ENCODE measurements at places on chromosomes 5 and 9.

DNA sequence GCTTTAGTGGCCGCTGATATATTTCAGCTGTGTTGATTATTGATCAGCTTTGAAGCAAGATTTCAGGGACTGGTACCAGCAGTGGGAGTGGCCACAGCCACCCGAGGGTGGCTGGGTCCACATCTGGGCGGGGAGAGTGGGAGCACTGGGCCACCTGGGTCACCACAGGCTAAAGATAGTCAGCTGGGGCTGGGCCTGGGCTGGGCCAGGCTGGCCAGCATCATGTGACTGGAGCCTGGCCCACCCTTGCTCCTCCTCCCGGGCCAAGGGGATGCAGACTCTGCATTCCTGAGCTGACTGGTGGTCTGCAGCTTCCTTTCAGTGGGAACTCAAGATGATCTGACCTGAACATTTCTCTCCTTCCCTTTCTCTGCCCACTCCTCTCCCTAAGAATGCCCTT lies 27.1 kb downstream of the LARP1 start:
- no peak for DNase-seq

DNA sequence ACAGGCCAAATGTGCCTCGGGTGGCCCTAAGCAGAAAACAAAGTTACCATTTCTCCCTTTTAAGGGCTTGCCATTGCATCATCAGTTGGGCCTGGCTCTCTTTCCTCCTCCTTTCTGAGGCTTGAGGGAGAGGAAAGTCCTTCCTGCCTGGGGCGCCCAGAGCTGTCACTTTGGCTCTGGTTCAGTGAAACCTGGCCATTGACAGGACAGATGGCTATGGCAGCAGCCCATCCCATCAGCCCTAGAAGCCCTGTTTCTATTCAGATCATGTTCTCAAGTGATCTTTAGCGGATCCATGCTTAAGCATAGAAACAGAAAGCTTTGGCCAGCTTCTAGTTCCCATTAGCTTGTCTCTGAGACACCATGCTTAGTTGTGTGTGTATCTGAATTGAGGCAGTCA lies 293.4 kb downstream of the YTHDC2 start:
- no peak for DNase-seq

DNA sequence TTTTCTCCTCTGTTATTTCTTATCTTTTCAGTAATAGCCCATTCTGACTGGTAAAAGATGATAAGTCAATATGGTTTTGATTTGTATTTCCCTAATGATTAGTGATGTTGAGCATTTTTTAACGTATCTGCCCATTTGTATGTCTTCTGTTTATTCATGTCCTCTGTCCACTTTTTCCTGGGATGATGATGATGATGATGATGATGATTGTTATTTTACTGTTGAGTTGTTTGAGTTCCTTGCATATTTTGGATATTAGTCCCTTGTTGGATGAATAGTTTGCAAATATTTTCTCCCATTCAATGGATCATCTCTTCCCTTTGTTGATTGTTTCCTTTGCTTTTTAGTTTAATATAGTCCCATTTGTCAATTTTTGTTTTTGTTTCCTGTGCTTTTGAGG lies 27.0 kb downstream of the UTP15 start:
- DNase-seq = no peak

DNA sequence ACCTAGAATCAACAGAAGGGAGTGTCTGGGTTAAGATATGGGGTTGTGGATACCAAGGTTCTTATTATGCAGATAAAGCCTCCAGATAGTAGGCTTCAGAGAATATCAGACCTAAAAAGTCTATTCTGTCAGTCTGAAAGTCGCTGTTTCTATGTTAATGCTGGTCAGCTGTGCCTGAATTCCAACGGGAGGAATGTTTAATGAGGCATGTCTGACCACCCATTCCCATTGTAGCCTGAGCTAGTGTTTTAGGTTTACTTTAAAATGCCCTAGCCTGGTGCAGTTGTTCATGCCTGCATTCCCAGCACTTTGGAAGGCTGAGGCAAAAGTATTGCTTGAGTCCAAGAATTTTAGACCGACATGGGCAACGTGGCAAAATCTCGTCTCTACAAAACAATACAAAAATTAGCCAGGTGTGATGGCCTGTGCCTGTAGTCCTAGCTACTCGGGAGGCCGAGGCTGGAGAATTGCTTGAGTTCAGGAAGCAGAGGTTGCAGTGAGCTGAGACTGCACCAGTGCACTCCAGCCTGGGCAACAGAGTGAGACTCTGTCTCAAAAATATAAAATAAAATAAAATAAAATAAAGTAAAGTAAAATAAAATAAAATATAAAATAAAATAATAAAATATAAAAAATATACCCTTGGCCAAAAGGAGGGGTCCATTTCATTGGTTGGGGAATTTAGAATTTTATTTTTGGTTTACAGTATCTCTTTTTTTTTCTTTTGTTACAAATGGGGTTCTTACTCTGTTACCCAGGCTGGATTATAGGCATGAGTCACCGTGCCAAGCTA lies 7.8 kb upstream of the SOX30 start:
- no peak for DNase-seq

- no peak for DNase-seq
Observed at GRCh38 chr5:38463634-38464521, 92.6 kb downstream of the LIFR start.

- no peak for DNase-seq
Observed at GRCh38 chr5:95730011-95730700, 980 bp upstream of the RHOBTB3 start.

DNA sequence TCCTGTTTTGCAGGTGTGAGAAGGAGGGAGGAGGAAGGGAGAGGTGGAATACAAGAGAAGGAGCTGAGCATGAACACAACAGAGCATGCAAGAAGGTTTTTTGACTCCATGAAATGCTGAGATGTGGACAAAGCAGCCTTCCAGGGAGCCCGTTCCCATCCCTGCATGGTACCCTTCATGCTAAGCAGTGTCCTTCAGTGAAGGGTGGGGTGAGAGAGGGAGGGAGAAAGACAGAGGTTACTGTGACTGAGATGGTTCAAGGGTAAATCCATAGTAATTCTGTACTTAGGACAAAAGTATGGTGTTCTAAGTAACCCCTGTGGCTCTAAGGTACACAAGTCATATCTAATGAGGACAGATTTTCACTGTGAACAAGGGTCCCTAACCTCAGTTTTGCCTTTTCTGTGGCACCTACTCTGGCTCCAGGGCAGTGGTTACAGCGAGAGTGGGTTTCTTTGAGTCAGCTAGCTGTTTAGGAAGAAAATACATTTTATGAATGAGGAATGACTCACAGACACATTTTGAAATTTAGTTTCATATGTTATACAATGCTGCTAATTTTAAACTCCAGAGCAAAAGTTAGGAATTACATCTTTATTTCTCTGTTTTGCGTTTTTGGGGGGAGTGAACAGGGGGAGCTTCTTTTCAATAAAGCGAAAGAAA lies 184.9 kb upstream of the SLC12A2 start:
- no peak for DNase-seq

- DNase-seq = no peak
Observed at GRCh38 chr9:17389026-17389425, 189.8 kb upstream of the SH3GL2 start.

GRCh38 chr9:8179381-8180053 lies 379.9 kb upstream of the DMAC1 start:
- no peak for DNase-seq

- DNase-seq = no peak
Observed at GRCh38 chr9:3498691-3499090, 27.1 kb downstream of the RFX3 start.

DNA sequence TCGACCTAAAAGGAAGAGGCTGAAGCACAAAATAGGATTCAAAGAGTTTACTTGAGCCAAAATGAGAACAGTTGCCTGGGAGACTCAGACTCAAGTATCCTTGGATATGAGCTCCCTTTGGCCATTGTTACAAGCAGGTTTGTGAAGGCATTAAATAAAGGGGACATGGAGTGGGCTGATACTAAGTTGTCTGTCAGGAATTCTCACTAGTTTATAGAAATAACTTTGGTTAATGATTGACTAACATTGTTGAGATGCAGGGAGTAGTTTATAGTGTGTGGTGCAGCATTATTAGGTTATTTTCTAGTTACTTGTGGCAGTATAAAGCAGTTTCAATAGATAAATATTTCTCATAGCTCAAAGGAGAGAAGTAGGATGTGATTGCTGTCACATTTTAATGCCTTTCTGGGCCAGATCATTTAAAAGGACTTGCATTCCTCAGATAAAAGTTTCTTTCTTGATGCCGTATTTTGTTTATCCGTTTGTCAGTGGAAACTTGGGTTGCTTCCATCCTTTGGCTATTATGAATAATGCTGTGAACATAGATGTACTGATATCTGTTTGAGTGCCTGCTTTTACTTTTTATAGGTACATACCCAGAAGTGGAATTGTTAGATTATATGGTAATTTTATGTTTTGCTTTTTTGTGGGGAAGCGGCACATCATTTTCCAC lies 9.1 kb downstream of the AP3S1 start:
- DNase-seq = no peak

DNA sequence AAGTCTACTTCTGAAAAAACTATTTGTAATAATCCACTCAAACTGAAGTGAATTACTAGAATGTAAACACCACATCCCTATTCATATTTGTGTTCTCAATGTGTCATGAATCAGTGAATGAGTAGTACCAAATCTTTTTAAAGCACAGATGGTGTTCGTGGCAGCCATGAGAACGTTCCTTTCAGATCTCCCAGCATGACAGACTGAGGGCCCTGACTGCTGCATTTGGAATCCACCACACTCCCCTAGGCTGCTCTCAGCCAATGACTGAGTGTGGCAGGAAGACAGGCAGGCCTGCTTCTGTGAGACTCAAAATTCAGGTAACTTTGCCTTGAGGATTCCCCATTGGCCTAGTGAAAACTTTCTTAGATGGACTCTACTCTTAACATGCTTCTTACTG lies 10.9 kb upstream of the JMY start:
- DNase-seq = no peak

DNA sequence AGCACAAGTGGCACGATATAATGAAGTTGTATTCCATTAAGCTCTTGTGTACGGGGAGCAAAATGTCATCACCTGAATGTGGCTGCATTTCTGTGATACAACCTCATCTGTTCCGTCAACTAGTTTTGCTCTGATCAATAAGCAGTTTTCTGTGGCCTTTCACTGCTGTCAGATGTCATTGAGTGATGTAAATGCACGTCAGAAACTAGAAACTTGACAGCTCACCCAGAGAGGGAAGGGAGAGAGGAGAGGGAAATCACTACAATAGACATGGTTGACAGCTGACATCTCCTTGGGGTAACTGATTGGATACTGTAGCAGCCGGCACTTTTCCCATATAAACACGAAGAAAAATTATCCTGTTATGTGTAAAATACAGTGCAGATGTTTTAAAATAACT lies 62.7 kb downstream of the SNX24 start:
- no peak for DNase-seq

DNA sequence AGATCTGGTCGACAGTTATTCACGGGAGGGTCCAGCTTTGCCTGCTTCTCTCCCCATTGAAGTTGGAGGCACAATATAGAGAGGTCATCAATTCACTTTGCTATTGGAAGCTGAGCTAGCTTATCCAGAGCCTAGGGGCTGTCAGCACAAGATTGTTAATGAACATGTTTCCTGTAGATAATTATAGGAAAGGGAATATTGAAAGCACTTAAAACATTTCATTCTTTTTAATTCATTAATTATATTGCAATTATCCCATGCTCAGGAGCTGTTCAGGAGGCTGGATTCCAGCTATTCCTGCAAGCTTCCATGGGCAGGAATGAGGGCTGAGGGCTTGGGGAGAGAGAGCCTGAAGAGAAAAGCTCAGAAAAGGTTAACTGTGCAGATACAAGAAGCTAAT lies 153.1 kb upstream of the BRINP1 start:
- no peak for DNase-seq

DNA sequence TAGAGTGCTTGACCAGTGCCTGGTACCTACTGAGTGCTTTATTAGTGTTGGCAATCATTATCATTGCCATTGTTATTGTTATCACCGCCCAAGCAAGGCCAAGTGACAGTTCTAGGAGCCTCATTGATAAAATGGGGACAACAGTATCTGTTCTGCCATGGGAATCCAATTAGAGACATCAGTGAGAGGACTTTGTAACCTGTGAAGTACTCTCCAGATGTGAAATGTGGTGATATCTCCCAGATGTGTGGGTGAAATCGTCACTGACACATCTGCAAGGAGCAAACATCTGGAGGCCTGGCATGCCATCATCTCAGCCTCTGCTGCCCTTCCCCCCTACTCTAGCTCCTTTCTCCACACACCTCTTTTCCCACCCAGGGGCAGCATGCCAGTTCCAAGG lies 260.8 kb downstream of the PAPPA start:
- DNase-seq = no peak

- DNase-seq = no peak
Observed at GRCh38 chr5:83787631-83788030, 67.0 kb upstream of the HAPLN1 start.

GRCh38 chr9:130234340-130235260 lies 31.0 kb upstream of the HMCN2 start:
- DNase-seq = no peak

- DNase-seq = no peak
Observed at GRCh38 chr9:107628444-107628843, 138.9 kb upstream of the KLF4 start.

DNA sequence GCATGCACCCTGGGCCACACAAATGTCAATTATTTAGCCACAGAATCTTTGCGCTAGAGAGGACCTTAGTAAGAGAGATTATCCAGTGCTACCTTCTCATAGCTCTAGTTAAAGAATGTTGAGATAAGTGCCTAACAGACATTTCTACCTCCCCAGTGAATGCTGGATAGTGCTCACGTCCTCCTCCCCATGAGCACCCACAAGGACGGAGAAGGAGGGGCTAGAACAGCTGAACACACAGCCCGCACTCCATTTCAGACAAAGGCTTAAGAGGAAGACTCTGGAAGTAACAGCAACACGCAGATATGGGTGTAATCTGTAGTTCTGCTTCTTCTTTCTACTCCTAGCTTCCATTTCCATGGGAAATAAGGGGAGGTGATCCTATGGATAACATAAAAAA lies 120.5 kb downstream of the FEM1C start:
- no peak for DNase-seq

DNA sequence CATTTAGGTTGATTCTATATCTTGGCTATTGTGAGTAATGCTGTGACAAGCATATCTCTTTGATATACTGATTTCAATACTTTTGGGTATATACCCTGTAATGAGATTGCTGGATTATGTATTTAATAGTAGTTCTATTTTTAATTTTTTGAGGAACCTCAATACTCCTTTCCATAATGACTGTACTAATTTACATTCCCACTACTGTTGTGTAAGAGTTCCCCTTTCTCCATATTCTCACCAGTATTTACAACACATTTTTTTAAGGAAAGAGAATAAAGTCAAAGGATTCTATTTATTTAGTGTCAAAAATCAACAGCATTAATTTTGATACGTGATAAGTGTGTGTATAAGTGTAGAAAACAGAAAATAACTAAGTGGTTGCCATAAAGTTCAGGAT lies 356.4 kb upstream of the EDIL3 start:
- no peak for DNase-seq

DNA sequence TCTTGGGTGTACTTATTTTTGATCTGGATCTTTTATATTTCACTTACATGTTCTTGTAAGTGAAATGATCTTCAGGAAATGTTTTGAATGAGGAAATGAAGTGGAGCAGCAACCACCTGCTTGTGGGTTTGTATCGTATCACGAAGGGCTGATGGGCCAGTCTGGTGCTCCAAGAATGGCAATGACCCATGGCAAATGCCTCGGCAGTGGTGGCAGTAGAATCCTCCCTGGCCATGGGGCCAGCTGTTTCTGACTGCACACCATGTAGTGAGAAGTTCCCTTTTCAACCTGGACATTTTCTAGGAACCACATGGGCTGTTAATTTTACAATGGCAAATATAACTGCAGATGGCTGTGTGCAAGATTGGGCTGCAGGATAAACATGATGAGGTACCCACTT lies 29.9 kb downstream of the MAT2B start:
- no peak for DNase-seq
